Hematopoietic multipotent progenitor cell (in vitro differentiated cells): ENCODE measurements at places on chromosomes 5 and 9.
A peak's percentile ranks its signal among the peaks of the same experiment; 100 is the strongest.

GRCh38 chr5:151258816-151259215, 5.8 kb downstream of the GM2A start:
- no peak for DNase-seq

GRCh38 chr5:57931352-57931751, 448.7 kb upstream of the ACTBL2 start:
- DNase-seq, result no peak

- peak; percentile 60 for DNase-seq
Measured at GRCh38 chr9:224582-225520, 10.2 kb downstream of the DOCK8 start.

GRCh38 chr5:60436518-60436917, 263.4 kb downstream of the DEPDC1B start:
- DNase-seq, result no peak

GRCh38 chr9:37453827-37454226, 11.4 kb downstream of the ZBTB5 start:
- DNase-seq, result no peak

DNA sequence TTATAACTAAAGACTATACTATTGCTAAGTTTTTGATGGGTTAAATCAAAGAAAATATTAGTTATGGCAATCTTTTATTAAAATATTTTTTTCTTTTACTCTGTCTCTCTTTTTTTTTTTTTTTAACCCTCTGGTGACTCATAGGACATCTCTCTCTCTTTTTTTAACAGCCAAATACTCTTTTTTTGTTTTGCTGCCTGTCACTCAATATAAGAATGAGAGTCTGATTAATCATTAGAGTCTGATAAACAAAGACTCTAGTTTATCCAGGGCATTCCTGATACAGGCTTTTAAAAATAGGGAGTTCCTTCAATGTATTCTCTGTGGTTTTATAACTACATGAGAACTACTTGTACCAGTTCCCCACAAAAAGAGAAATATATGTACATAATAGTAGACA, 77.3 kb downstream of the SLC38A9 start:
- DNase-seq, result no peak

DNA sequence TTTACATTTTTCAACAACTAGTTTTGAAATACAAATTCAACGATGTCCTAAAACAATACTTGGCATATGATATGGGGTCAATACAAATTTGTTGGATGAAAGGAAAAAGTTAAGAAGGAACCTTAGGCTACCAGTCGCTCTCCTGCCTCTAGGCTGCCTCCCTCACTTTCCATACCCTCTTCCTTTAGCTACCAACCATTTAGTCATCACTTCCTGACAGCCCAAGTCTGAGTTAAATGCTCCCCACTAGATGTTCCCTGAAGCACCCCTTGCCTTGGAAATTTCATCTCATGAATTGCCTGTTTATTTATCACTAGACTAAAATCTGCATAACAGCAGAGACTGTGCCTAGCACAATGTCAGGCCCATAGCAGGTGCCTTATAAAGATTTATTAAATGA, 2.7 kb upstream of the LARS1 start:
- no peak for DNase-seq

GRCh38 chr5:175556794-175557193, 78.4 kb downstream of the SFXN1 start:
- DNase-seq, result no peak

DNA sequence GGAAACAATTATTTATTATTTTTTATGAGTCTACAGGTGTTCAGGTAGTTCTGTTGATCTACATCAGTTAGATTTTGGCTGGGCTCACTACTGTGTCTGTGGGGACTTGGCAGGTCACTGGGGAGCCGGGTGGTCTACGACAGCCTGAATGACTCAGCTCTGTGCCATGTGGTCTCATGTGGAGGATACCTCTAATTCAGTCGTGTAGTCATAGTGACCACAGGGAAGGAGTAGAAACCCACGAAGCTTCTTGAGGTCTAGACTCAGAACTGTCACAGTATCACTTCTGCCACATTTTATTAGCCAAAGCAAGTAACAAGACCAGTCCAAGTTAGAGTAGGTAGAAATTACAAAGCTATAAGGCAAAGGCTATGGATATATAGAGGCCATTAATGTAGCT, 64.7 kb upstream of the GRAMD2B start:
- DNase-seq, result peak; percentile 25

GRCh38 chr5:130213607-130214006, 309.3 kb downstream of the CHSY3 start:
- DNase-seq, result no peak

DNA sequence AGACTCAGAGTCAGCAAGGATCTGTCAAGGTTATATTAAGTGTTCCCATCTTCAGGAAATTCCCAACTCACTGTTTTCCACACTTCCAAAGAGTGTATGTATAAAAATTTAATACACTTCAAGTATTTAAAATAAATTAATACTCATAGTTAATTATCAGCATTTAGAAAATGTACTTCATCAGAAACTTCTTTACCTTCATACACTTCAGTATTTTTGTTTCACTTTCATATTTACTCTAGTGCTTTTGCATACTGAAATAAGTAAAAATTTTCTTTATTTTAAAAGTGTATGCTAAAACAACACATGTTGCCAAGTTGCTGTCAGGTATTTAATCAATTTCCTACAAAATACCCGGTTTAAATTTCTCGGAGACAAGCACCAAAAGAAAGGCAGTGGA, 16.5 kb downstream of the RICTOR start:
- no peak for DNase-seq

DNA sequence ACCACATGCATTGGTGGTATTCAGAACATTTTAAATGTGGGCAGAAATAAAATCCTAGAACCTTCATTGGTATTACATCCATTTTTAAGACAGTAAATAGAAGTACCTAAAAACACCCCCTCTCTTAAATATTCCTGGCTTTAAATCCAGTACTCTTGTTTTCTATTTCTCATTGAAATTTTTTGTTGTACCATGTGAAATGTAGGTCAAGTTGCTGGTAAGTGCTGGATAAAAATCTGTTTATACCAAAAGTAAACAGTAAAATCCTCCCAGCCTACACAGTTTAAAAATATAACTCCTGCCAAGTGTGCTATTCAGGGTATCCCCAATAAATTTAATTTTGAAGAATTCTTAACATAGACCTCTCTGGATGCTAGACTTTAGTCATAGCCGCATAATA, 75.0 kb upstream of the FST start:
- DNase-seq, result no peak

- peak; percentile 33 for DNase-seq
Measured at GRCh38 chr9:109401169-109401989, 80.5 kb upstream of the EPB41L4B start.

- DNase-seq, result no peak
Measured at GRCh38 chr5:2759696-2760461, 8.4 kb upstream of the IRX2 start.

DNA sequence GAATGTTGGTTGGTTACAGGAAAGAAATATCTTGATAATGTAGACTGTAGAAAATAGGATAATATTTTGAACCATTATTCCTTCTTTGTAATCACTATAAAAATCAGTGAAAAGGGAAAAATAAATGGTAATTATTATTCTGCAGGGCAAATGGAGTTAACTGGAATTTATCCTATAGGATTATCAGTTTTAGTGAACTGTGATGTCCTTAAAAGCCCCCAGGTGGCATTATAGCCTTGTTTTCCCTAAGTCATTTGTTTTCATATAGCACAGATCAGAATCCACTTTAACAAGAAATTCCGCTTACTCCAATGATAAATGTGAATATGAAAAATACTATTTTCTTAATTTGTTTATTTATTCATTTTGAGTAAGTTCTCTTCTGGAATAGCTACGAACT, 26.2 kb upstream of the WDR41 start:
- no peak for DNase-seq

DNA sequence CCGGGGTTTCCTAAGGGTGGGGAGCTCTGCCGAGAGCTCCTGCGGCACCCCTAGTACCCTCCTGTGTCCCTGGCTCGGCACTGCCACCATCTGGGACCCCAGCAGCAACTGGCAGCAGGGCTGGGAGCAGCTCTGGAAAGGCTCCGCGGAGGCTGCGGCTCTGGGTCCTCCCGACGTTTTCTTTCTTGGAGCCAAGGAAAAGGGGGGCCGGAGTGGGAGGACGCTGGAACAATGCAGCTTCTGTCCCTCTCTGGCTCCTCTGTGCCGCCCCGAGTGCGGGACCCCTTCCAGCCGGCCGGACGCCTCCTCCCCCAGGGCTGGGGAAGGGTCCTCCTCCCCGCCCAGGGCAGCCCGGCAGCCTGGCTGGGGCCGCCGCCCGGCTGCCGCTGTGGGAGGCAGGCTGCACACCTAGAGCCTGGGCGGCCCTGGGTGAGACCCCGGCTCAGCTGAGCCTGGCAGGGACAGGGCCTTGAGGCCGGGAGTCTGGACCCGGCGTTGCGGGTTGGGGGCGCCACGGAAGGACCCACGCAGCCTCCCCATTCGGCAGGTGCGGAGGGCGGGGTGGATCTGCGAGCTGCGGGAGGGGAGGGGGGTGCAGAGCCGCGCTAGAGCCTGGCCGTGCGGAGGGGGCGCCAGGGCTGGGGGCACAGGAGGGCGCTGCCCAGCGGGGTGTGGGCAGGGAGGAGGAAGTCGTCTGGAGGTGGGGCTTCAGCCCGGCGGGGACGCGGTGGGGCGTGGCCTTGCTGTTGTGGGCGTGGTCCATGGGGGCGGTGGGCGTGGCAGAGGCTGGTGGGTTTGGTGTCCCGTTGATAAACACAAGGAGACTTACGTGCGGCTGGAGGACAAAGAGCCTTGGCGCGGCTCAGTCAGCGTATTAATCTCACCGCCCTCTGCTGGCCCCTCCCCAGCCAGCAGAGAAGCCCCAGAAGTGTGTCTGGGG, 15.1 kb downstream of the GPSM1 start:
- DNase-seq, result no peak

DNA sequence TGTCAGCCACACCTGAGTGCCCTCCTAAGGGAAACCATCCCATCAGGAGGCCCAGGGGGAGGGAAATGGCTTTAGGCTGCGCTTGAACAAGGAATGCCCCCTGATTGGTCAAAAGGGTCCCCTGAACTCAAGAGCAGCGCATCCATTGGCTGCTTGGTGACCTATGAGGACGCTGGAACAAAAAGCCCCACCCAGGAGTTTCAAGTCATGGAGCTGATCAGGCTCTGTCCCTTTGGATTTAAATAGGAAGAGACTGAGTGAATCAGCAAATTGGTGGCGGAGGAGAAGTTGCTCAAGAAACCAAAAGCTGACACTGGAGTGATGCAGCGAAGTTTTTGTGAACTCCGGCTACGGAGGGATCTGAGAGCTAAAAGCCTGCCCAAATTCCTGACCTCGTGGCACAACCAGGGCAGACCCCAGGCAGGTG, 66.7 kb downstream of the SMIM23 start:
- DNase-seq, result no peak

GRCh38 chr9:120579139-120580050, 572 bp downstream of the CDK5RAP2 start:
- no peak for DNase-seq

GRCh38 chr9:95580812-95581761, 64.3 kb upstream of the PTCH1 start:
- no peak for DNase-seq

DNA sequence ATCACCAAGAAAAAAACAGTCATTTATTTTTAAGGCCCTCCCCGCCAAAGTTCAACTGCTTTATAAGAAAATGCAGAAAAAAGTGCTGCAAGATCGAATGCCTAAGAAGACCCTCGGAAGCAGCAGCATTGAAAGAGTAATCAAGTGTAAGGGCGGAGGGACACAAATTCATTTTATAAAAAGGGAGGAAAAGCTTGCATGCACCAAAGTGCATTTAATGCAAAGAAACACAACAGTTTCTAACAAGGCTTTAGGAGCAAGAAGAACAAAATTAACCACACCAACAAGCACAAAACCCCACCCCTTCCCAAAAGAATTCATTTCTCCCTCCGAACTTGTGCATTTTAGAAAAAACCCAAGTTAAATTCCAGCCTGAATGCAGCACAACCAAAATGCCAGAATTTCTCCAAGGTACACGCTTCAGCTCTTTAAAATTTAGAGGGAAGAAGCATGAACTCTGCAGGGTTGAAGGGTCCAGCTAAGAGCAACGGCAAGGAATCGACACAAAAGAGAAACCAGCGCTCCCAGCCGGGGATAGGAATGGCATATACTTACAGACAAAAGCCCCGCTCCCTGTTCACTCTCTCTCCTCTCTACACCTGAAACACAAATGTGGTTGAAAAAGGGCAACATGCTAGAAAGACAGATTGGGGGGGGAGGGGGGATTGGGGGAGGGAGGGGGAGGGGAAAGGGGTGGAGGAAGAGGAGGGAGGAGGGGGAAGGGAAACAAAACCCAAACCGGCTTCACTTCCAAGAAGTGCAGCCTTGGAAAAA, at the start of gene NREP:
TSS of gene NREP (minus strand) at position 614 of the 774 bp plus-strand sequence. CDS start 1,422 bp downstream, outside the sequence.
- peak; percentile 37 for DNase-seq

DNA sequence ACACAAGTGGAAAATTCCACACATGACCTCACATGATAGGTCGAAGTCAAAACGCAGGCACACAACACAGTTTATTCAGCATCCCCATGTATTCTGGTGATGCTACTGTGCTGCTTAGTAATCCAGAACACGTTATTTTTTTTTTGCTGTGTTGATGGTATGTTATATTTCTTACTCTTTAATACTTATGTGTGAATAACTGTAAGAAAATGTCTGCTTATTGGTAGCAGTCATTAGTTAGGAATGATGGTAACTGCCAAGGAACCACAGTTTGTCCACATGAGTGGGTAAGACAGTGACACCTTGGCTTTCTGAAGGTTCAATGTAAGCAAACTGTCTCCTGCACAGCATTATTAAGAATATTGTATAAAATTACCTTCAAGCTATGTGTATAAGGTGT, 107.7 kb upstream of the DAPK1 start:
- DNase-seq, result no peak

DNA sequence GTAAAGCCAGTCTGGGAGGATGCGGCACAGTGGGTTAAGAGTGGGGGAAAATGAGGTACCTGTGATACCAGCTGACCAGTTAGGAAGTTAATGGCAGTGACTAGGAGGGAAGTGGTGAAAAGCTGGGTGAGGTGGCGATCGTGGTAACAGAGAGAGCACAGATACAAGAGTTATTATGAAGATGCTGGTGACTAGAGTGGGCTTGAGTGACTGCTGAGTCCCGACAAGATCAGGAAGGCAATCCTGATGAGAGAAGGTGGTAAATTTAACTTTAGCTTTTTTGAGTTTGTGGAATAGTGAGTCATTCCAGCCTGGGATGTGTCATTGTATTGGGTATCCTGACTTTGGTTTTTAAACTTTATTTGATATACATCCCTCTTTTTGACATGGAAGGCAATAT, 38.8 kb downstream of the CMYA5 start:
- DNase-seq, result no peak

DNA sequence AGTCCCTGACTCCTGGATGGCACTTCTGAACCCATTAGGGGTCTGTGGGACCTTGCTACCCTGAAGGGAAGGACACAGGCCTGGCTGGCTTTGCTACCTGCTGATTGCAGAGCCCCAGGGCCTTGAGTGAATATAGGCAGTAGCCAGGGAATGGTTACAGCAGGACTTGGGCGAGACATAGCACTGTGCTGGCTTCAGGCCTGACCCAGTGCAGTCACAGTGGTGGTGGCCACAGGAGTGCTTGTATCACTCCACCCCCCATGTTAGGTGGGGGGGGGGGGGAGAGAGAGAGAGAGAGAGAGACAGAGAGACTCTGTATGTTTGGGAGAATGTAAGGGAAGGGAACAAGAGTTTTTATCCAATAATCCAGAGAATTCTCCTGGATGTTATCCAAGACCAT, 439.3 kb upstream of the ZNF608 start:
- DNase-seq, result no peak
